ENCODE measurements at places on chromosomes 11 and 22.
A peak's percentile ranks its signal among the peaks of the same experiment; 100 is the strongest.

DNA sequence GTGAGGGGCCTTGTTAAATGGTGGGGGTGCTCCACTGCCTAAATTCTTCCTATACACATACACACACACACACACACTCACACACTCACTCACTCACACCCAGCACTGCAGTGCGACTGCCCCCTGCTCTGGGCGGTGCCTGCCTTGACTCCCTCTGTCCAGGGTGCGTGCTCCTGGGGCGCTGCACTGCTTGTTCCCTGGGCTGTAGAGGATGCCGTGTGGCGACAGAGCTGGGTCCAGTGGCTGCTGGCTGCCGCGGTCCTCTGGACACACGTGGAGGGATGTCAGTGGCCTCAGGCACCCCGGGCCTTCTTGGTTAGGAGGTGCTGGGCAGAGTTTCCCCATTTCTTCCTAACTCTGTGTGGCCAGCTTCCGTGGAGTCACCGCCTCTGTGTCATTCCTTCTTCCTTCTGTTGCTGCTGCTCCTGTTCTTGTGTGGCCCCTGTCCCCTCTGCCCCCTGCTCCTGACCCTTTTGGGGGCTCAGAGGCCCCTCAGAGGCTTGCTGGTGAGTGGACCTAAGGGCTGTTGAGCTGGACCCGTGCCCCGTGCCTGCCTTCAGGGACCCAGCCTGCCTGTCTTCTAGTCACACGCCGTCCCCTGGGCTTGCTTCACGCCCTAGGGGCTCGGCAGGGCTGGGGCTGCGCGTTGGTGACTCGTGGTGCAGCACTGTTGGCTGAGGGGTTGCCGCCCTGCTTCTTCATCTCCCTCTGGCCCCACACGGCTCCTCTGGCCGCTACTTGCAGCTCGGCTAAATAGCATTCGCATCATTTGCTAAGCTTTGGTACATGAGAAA is 147.0 kb downstream of the TBC1D22A start:
- no peak for DNase-seq

- no peak for DNase-seq
Observed at GRCh38 chr11:115555336-115556090, 51.3 kb upstream of the CADM1 start.

DNA sequence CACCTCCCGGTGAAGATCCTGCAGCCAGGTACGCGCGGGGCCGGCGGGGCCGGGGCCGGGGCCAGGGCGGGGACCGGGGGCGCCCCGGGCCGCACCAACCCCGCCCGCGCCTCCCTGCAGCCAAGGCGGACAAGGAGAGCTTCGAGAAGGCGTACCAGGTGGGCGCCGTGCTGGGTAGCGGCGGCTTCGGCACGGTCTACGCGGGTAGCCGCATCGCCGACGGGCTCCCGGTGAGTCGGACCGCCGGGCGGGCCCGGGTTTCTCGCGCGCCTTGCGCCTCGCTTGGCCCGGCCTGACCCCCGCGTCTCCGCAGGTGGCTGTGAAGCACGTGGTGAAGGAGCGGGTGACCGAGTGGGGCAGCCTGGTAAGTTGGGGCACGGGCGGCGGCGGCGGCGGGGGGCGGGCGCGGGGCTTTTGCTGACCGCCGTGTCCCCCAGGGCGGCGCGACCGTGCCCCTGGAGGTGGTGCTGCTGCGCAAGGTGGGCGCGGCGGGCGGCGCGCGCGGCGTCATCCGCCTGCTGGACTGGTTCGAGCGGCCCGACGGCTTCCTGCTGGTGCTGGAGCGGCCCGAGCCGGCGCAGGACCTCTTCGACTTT is 531 bp downstream of the PIM3 start:
- peak; percentile 44 for DNase-seq

GRCh38 chr22:50505276-50505775 is 2.2 kb downstream of the LMF2 start:
- no peak for DNase-seq

DNA sequence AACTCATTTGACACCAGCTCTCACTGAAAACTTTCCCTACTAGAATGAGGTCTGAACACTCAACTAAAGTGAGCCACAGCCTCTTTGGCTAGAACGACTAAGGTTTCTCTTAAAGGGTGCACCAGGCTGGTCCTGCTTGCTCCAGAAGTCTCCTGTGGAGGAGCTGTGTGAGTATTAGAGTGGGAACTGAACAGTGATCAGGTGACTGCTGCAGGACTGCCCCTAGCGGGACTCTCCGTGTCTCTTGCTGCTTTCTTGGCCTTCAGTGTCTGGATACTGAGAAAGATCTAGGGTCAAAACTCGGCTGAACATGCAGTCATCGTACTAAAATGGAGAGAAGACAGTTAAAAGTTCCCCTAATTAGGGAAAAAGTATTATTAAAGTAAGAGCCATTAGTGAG is 34.6 kb downstream of the FAM118A start:
- no peak for DNase-seq

- no peak for DNase-seq
Observed at GRCh38 chr11:77090373-77091111, 12.1 kb upstream of the OMP start.

DNA sequence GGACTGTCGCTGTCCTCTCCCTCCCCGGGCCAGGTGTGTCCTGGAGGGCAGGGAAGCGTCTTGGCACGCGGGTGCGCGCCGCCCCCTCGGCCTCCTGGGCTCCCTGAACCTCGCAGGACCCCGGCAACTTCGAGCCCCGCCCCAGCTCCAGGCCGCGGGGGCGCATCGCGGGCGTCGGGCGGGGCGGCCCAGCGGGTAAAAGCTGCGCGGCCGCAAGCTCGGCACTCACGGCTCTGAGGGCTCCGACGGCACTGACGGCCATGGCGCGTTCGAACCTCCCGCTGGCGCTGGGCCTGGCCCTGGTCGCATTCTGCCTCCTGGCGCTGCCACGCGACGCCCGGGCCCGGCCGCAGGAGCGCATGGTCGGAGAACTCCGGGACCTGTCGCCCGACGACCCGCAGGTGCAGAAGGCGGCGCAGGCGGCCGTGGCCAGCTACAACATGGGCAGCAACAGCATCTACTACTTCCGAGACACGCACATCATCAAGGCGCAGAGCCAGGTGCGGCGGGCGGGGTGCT is at the start of gene CST6:
TSS of gene CST6 (plus strand) at position 224 of the 519 bp plus-strand sequence. CDS start at position 261, 37 bp downstream.
- no peak for DNase-seq

DNA sequence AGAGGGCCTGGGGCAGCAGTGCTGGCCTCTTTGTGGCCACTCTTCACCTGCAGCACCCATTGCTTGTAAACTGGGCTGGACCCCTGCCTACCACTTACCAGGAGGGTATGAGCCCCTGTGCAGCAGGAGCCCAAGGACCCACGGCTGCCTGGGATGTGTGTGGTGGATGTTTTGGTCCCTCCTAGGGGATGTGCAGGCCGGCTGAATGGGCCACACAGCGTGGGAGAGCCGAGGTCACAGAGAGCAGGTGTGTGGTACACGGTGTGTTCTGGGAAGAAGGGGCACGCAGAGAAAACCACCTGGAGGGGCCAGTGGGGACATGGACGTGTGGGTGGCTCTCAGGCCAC is 19.3 kb upstream of the GNB1L start:
- DNase-seq: no peak

DNA sequence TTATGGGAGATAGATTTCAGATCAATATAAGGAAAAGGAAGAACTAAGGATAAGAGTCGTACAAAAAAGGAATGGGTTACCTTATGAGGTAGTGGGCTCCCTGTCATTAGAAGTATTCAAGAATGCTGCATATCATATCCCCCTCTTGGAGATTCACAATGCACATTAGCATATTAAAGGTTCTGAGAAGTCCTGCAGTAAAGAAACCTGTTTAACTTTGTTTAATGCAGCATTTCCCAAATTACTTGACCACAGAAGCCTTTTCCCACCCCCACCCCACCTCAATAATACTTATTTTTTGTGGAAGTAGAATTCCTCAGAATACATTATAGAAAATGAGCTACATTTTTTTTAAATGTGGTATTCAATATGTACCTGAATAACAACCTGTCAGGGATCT is 30.9 kb downstream of the PHF21A start:
- DNase-seq: no peak

DNA sequence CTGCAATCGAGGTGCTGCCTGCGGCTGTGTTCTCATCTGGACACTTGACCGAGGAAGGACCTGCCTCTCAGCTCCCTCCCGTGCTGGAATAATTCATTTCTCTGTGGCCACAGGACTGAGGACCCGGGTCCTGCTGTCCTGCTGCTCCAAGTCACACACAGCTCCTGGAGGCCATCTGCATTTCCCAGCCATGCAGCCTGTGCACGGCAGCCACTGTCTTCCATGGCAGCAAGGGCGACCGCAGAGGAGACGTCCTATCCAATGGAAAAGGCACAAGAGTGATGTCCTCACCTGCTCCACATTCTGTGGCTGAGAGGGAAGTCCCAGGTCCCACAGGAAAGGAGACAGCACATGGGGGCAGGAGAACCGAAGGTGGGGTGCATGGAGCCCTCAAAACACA is 495.8 kb downstream of the BRD1 start:
- no peak for DNase-seq

DNA sequence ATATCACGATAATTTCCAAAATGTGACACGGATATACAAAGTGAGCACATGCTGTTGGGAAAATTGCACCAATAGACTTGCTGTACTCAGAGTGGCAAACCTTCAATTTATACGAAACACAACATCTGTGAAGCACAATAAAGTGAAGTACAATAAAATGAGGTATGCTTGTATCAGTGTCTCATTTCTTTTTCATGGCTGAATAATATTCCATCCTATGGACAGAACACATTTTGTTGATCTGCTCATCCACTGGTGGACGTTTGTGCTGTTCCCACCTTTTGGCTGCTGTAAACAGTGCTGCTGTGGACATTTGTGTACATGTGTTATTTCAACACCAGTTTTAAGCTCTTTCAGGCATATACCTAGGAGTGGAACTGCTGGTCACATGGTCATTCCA is 78.7 kb upstream of the CCND1 start:
- no peak for DNase-seq

DNA sequence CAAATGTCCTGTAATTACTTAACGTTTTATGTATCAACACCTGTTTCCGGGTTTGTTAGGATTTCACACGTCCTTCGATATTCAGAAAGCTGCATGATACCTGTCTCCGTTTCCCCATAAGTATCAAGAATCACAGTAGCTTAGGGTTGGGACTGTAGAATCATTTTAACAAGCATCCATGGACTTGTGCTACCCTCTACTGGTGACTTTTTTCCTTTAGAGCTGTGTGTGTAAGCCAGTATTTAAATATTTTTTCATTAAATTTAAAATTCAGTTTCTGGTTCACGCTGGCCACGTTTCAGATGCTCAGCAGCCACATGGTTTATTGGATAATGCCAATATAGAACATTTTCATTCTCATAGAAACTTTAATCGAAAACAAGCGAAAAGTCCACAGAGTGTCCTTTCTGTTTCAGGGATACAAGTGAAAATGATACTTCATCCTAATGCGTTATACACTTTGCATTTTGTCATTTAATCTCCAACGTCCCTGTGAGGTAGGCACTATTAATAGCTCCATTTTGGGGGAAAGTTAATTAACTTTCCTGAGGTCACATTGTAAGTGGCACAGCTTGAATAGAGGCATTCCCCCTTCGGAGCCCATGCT is 61.5 kb upstream of the SLC25A18 start:
- no peak for DNase-seq

- no peak for DNase-seq
Observed at GRCh38 chr11:103970701-103971249, 65.7 kb upstream of the DDI1 start.

- DNase-seq: no peak
Observed at GRCh38 chr11:46762248-46762647, 43.2 kb downstream of the F2 start.

DNA sequence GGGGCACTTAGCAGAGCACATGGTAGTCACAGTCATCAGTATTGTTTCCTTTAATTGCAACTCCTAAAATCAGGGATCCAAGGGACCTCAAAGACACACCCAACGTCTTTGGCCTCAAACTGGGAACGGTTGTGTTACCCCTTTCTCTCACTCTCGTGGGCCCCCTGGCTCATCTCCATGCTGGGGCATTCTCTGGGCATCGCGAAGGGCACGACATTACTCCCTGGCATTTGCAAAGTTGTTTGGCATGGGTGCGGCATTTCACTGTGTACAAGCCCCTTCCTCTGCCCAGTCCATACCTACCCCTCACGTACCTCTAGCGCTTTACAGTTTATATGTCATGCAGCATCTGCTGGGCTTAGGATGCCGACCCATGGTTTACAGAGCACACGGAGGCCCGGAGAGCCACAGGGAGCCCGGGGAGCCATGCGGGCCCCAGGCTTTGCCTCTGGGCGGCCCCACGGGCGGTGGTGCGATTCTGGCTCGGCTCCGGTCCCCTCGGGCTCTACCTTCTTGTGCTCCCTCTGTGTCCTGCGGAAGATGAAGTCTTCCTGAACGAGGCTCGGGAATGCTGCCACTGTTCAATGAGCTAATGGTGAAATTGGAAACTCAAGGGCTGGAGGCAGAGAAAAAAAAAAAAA is 21.9 kb upstream of the CACNG2 start:
- DNase-seq: no peak

- DNase-seq: peak; percentile 43
Observed at GRCh38 chr11:79512706-79513469, 72.1 kb upstream of the TENM4 start.

- DNase-seq: peak; percentile 82
Observed at GRCh38 chr11:834371-835316, 1.9 kb downstream of the CD151 start.

DNA sequence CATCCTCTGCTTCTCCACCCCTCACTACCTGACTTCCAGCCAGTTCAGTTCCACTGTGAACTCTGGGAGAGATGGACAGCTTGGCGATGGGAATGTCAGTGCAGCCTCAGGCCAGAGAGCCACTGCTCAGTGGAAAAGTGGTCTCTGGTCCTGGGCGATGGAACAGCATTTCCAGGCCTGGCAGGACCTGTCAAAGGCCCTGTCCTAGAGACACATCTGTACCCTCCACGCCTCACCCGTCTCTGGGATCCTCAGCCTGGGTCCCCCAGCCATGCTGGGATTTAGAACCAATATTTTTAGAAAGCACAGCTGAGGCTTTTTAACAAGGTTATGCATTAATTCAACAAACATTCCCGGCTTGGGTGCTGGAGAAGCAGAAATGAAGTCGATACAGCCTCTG is 165.7 kb downstream of the MN1 start:
- DNase-seq: no peak

DNA sequence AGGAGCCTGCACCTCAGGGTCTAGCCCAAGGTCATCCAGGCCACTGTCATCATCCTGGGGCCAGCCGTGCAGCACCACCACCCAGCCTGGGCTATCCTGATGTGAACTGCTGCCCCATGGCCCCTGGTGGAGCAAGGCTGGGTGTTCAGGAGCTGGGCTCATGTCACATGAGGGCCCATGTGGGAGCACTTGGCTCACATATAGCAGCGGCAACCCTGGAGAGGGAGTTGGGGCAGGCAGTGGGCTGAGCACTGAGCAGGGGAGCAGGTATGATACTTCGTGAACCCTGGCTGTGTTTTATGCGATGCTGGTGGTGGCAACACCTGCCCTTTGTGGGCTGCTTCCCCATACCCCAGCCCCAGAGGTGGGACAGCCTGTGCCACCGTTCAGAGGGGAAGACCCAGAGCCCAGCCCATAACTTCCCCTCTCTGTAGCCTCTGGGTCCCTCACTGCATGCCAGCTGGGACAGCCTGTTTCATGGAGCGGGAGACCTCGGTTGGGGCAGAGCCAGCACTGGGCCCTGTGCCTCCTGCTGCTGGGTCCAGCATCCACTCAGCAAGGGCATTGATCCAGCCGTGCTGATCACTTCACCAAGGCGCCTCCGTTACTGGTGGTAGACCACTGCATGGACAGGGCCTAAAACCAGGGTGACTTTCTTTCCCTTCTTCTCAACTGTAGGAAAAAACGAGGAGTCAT is 62.5 kb upstream of the SUSD2 start:
- peak; percentile 81 for DNase-seq

Data from heart right ventricle (tissue), 16 donors.